ENCODE measurements at places on chromosomes 11 and 22.
A peak's percentile ranks its signal among the peaks of the same experiment; 100 is the strongest.

DNA sequence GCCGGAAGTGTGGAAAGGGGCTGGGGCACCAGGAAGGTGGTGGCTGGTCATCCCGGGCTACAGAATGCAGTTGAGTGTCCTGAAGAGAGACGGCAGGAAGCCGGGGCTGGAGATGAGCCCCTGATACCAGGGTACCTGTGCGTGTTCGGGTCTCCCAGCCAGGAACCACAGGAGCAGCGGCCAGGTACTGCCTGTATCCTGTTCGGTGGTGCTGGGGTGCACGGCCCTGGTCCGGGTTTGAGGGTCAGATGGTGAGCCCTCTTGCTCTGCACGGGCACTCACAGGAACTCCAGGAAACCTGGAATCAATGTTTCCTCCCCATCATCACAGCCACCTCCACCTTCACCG, 253.1 kb upstream of the B3GAT1 start:
- no peak for DNase-seq

GRCh38 chr22:45866126-45866645, 110.8 kb downstream of the WNT7B start:
- DNase-seq, result peak; percentile 66

DNA sequence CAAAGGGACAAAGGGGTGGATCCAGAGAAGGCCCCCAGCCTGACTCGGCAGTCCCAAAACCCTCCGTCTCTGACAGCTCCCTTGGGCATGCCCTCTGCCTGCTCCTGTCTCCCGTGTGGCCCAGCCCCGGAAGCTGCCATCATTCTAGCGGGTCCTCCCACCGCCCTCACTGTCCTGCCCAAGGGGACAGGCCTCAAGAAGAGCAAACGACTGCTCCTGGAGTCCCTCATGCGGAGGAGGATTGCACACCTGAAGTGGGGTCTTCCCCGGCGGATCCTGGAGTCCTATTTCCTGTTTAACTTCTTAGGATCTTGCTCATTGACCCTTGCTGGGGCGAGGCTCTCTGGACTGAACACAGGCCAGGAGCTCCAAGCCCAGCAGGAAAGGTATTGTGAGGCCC, 2.6 kb upstream of the MEI1 start:
- DNase-seq, result no peak

GRCh38 chr11:69598147-69598546, 42.8 kb upstream of the CCND1 start:
- DNase-seq, result no peak

- no peak for DNase-seq
Observed at GRCh38 chr11:83711106-83711527, 424.9 kb upstream of the CCDC90B start.

GRCh38 chr11:96185220-96185768, 157.7 kb downstream of the MAML2 start:
- DNase-seq, result no peak

DNA sequence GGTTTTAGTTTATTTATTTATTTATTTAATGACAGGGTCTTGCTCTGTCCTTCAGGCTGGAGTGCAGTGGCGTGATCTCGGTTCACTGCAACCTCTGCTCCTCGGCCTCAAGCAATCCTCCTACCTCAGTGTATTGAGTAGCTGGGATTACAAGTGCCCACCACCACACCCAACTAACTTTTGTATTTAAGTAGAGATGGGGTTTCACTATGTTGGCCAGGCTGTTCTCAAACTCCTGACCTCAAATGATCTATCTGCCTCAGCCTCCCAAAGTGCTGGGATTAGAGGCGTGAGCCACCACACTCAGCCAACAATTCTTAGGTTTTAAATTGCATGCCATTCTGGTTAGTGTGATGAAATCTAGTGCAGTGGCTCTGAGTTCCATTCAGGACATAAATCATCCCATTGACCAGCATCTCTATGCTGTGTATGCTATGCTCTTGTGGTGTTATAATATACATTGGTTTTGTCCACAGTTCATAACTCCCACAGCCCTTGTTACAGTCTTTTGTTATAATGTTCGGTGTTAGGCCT, 28.5 kb downstream of the ZNF280B start:
- DNase-seq, result no peak

DNA sequence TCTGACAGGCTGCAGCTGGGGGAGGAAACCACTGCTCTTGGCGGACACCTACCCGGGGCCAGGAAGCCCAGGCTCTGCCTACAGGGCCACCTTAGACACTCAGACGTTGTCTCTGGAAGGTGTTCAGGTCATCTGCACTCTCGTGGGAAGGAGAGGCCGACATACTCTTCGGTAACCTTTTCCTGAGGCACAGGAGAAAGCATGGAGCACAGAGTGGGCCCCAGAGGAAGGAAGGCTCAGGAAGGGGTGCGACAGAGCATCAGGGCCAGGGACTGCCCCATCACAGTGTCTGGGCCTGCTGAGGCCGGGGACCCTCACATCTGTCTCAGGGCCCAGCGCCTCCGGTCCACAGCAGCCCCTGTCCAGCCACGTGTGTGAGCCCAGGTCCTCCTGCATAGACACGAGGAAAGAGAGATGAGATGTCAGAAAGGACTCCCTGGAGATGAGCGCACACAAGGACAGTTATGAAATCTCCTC, 18.2 kb upstream of the TUB start:
- no peak for DNase-seq

DNA sequence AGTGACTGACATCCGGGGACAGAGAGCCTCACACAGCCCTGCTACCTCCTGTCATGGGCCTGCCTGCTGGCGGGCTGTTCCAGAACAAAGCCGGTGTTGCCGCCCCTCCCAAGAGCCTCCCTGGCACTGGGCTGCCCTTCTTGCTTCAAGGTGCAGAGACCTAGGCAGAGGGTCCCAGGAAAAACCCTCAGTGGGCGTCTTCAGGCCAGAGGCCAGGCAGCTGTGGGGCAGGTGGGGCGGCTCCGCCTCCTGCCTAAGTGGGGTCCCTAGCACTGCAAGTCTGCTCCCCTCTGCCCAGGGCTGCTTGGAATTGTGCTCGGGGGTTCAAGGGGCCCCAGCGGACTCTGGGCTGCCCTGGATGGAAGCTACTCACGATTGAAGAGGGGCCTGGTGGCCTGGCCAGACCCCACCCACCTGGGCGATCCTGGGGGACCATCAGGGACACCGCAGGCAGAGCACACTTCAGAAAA, 20.4 kb upstream of the GNB1L start:
- DNase-seq, result no peak

DNA sequence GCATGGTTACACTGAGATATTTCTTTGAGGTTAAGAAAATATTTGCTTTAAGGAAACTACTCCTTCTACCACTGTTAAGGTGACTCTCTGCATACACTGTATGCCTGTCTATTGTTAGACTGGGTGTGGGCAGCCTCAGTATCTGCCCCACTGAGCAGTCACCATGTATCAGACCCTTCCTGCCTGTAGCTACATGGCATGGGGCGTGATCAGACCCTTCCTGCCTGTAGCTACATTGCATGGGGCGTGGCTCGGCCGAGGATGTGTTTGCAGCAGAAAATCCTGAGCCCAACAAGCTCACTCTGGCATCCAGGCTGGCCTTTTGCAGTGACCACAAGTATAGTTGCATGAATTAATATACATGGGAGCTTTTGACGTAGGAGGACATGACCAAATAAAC, 669.4 kb downstream of the OPCML start:
- DNase-seq, result no peak
